Fibroblast of skin of right quadriceps (primary cell): ENCODE measurements at places on chromosomes 6 and 20.

- DNase-seq = no peak
Observed at GRCh38 chr6:15042938-15043337, 202.9 kb upstream of the JARID2 start.

DNA sequence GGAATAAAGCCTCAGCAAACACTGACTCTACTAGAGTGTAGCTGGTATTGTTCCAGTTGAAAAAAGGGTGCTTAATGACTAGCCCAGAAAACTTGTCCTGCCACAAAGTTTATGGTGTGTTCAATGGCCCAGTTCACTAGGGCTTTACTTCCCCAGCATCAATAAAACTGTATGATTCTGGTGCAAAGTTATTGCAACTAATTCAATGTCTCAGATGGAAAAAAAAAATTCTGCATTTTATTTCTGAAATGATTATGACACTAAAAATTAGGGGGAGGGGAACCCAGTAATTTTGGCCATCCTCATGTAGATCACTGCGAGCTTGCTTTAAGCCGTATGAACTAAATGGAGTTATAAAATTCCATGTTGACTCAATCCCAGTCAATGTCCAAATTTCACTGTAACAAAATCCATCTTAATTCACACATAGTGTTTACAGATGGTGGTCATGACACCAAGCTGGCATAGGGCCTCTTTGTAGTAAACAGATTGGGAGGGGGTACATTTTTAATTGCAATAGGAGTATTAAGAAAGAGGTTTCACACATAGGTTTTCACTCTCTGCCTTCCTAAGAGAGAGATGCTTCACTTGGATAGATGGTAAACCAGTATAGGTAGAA lies 41.2 kb downstream of the PTPRK start:
- no peak for DNase-seq

GRCh38 chr20:32474967-32475811 lies 109.9 kb downstream of the NOL4L start:
- peak; percentile 97 for DNase-seq

- DNase-seq = no peak
Observed at GRCh38 chr20:2168946-2169345, 67.3 kb downstream of the STK35 start.

DNA sequence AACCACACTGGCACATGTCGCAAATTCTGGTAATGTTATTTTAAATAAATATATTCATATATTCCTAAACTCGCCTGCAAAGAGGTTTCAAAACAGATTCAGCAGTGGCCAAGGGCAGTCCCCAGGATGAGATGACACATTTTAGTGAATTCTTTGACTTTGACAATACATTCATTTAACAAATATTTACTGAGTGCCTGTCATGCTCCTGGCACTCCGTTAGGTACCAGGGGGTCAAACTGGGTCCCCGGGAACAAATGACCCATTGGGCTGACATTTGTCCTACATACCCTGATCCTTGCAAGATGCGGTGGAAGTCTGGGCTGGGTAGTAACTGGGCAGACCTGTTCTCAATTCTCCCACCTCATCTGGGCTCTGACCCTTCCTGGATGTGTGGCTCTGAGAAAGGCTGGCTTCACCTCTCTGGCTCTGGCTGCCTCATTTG lies 74.9 kb downstream of the FYN start:
- DNase-seq = no peak

DNA sequence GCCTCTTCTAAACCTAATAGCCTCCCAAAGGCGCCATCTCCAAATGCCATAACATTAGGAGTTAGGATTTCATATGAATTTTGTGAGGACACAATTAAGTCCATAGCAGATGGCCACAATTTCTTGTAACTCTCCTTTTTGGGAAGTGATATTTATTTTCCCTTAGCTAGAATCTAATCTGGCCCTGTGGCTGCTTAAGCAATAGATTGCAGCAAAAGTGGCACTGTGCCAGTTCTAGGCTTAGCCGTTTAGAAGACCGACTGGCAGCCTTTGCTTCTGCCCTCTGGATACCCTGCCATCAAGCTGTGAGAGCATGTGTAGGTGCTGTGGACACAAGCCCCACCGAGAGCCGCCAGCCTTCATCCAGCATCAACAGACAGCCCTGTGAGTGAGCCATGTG lies 15.9 kb upstream of the ADGB start:
- no peak for DNase-seq

DNA sequence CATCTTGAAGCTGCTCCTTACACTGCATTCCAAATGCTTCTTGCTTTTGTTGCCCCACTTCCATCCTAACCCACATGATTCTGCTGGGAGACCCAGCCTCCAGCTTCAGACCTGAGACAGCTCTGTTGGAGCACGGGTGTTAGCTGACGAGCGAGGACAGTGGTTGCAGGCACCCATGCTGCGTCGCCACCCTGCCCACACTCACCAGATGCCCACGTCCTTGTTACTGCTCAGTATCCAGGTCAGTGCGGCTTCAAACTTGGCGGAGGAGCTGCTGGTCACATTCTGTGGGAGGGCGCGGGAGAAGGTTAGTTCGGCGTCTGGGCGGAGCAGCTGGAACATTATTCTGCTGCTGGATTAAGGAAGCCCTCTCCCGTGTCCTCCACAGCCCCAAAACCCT lies 9.0 kb downstream of the LEMD2 start:
- no peak for DNase-seq

DNA sequence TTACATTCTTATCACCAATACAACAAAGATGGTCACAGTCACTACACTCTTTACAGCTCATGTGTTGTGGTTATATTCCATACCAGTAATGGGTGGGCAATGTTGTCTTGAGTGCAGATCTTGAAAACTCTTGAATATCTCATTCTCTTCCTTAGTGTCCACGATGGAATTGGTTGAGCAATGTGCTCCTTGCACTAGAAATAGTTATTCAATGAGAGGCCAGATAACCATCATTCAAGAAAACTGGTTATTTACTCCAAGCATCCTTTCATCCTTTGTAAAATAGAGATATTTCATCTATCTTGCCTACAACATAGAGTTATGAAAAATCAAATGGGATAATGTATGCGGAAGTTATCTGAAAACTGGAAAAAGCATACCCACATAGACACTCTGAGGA lies 215.9 kb downstream of the ARHGAP18 start:
- DNase-seq = no peak

DNA sequence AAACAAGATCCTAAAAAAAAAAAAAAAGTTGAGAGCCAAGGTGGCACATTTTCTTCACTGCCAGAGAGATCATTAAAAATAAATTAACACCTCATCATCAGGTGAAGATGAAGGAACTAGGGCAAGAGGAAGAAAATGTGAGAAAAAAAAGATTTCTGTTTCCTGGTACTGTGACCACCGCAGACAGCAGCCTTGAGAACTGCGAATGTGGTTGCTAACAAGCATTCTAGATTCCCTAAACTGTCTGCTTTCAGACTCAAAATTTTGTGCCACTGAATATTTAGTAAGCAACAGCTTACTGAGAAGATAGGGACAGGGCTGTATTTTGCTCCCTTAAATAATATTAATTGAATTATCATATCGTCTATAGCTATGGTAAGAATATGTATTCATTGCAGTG lies 24.1 kb upstream of the MBOAT1 start:
- no peak for DNase-seq
